Pancreas (tissue), 10 donors: ENCODE measurements at places on chromosomes 12 and 14. TPM values are rescaled to one million over a fixed set of nuclear protein-coding genes. Genes with fewer than 3 reads are reported as not detected.

The EEF1AKMT3 gene
- total RNA-seq = 18.3 TPM

The WNT1 gene
- total RNA-seq = not detected

The SLC35E3 gene
- 8.6 TPM for total RNA-seq

The OR4E2 gene
- total RNA-seq = not detected

The FZD10 gene
- 0.12 TPM for total RNA-seq

The CMA1 gene
- not detected for total RNA-seq

The ACSS3 gene
- total RNA-seq = 3.6 TPM

The CDH24 gene
- 1.0 TPM for total RNA-seq

The AQP5 gene
- 0.83 TPM for total RNA-seq

DNA sequence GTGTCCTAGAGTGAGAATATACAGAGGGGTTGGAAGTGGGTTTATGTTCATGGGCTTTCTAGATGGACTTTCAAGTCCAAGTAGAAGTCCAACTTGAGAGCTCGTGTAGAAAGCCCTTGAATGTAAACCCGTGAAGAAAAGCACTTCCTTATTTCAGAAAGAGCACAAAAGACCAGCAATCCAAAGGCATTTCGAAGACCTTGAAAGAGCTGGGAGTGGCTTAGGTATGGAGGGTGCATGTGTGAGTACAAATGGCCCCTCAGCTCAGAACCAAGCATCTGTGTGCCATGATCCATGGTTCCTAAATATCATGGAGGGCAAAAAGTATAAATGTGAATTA, 160.7 kb downstream of the ETV6 start:
- no peak overlapping the region for H3K27ac ChIP-seq
- no peaks in the 10 kb centered on the region for H3K27me3 ChIP-seq
- DNase-seq = no peak

GRCh38 chr14:20469890-20470602, 840 bp downstream of the PNP start:
- H3K27me3 ChIP-seq = no peaks in the 10 kb centered on the region
- H3K27ac ChIP-seq = peak overlapping the region; percentile 84
- DNase-seq = no peak
- peak overlapping the region; percentile 46 for H3K4me3 ChIP-seq

GRCh38 chr12:14768823-14769405, 34.4 kb downstream of the WBP11 start:
- H3K27me3 ChIP-seq = no peaks in the 10 kb centered on the region
- peaks cover 4% of the 10 kb centered on the region for H3K4me1 ChIP-seq
- peak overlapping the region; percentile 70 for H3K4me3 ChIP-seq
- H3K36me3 ChIP-seq = no peaks in the 10 kb centered on the region
- peak overlapping the region; percentile 95 for H3K27ac ChIP-seq

DNA sequence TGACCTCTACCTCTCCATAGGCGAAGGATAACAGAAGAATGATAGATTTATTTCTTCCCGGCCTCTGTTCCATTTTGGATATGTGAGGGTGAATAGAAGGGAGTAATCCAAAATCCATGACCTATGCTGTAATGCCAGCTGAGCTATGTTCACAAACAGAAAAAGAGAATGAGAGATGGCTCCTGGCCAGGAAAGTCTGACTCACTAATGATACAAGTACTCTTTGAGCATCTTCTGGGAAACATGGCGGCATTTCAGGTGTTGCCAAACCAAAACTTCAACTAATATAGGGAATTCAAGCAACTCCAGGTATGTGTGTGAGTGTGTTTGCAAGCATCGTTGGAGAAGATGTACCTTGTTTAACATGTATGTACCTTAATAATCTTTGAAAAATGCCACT, 55.1 kb downstream of the MED13L start:
- no peaks in the 10 kb centered on the region for H3K36me3 ChIP-seq
- H3K4me3 ChIP-seq = no peak overlapping the region
- H3K27ac ChIP-seq = no peak overlapping the region
- DNase-seq = no peak
- H3K4me1 ChIP-seq = no peaks in the 10 kb centered on the region

GRCh38 chr12:92656911-92657310, 45.9 kb upstream of the PLEKHG7 start:
- no peaks in the 10 kb centered on the region for H3K4me1 ChIP-seq
- no peaks in the 10 kb centered on the region for H3K27me3 ChIP-seq
- no peak overlapping the region for H3K4me3 ChIP-seq
- H3K36me3 ChIP-seq = no peaks in the 10 kb centered on the region
- H3K27ac ChIP-seq = no peak overlapping the region

- DNase-seq = no peak
- H3K4me3 ChIP-seq = no peak overlapping the region
- no peaks in the 10 kb centered on the region for H3K36me3 ChIP-seq
- no peaks in the 10 kb centered on the region for H3K4me1 ChIP-seq
- no peak overlapping the region for H3K27ac ChIP-seq
Observed at GRCh38 chr12:70535896-70536374, 101.3 kb downstream of the PTPRB start.

DNA sequence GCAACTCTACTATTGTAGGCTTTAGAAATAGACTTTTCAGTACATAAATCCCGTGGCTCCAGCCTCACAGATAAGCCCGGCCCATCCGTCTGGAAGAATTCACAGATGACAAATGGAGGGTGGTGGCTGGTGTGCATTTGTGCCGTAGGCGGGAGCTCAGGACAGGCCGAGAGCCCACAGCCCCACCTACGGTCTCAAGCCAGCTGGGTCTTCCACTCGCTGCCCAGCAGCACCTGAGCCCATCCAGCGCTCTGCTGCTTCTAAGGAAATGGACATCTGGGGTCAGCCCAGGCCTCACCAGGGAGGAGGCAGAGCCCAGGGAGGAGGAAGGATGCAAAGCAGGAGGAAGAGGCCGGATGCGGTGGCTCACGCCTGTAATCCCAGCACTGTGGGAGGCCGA, 72.8 kb downstream of the KIF26A start:
- H3K4me1 ChIP-seq = no peaks in the 10 kb centered on the region
- DNase-seq = no peak
- H3K36me3 ChIP-seq = no peaks in the 10 kb centered on the region

DNA sequence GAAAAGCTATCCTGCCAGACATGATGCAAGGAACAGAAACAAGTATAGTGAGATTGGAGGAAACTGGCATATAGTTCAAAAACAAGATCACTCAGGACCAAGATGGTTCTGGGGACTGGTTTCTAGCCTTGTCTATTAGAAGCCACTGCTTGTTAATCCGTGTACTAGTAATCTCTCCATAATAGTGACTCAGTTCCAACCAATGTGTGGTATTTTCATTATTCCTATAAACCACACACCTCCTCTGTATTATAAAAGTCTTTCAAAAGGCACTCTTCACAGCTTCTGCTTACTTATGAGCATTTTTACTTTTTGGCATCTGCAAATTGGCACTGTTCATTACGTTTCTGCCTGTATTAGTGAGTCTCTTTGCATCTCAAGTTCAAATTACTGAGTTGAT, 140.3 kb downstream of the SLC6A15 start:
- no peaks in the 10 kb centered on the region for H3K4me1 ChIP-seq
- H3K27me3 ChIP-seq = no peaks in the 10 kb centered on the region
- H3K36me3 ChIP-seq = no peaks in the 10 kb centered on the region
- H3K4me3 ChIP-seq = no peak overlapping the region
- DNase-seq = no peak
